Frontal cortex (tissue), 4 donors: ENCODE measurements at places on chromosomes 5 and 9. TPM values are rescaled to one million over a fixed set of nuclear protein-coding genes. Genes with fewer than 3 reads are reported as not detected.

PGGT1B gene
- total RNA-seq, result 11.0 TPM

GRCh38 chr5:122584411-122585300 lies 190.2 kb upstream of the SNX2 start:
- DNase-seq, result no peak

- DNase-seq, result no peak
These were observed 38.7 kb downstream of the APC start for GRCh38 chr5:112776301-112776856.

DNA sequence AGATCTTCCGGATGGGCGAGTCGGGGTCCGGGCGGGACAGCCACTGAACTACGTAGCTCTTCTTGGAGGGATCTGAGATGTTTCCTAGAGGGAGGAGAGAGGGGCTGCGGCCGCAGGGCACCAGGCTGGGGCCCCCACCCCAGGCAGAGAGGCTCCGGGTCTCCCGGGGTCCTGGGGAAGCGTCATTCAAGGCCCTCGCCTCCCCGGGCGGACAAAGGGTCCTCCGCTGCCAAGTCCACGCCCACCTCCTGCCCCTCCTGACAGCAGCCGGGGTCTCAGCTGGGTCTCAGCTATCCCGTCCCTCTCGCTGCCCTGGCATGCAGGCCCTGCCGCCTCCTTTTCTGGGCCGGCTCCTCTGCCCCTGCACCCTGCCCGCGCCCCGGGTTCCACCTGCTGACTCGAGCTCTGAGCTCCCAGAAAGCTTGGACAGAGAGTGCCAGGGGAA lies 61.5 kb downstream of the ZNF354C start:
- no peak for DNase-seq

ANKRD34B gene
- 0.41 TPM for total RNA-seq

- no peak for DNase-seq
These were observed 180.0 kb upstream of the IL12B start for GRCh38 chr5:159510282-159510681.
